ENCODE measurements at places on chromosomes 13 and 19.

DNA sequence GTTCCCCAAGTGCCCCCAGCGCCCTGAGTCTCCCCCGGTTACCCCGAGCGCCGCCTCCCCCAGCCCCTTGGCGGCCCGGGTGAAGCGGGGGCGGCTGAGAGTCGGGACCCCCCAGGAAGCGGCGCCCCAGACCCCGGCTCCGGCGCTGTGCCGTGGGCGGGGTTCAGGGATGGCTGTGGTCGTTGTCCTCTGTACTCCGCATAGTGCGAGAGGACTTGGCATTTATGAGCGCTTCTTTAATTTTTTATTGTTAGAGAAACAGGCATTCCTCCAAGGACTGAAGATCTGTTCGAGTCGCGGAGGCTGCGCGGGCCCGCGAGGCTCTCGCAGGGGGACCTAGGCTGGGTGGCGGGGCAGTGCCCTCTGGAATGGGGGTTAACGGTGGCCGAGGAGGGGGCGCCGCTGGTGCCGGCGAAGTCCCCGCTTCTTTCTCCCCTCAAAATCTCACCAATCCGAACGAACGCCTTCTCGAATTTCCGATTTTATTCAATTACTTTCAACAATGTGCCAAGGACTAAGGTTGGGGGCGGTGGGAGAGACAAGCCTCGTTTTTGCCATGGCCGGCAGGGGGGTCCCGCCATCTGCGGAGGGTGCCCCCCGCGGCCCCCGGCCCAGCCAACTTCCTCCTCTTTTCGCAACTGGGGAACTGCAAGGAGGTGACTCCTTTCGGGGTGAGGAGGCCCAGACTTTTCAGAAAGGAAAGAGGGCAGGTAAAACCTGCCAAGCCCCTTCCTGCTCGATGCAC, 596 bp upstream of the GJB2 start:
- DNase-seq, result peak; percentile 35
- peak overlapping the region; percentile 36 for H3K4me3 ChIP-seq
- peaks cover 64% of the 10 kb centered on the region for H3K27me3 ChIP-seq

GRCh38 chr13:44395976-44396694, 22.5 kb downstream of the SERP2 start:
- H3K4me3 ChIP-seq, result no peak overlapping the region
- no peaks in the 10 kb centered on the region for H3K36me3 ChIP-seq
- H3K27ac ChIP-seq, result peak overlapping the region; percentile 76
- DNase-seq, result peak; percentile 57
- peaks cover 21% of the 10 kb centered on the region for H3K4me1 ChIP-seq

- DNase-seq, result no peak
- H3K27me3 ChIP-seq, result no peaks in the 10 kb centered on the region
- H3K36me3 ChIP-seq, result no peaks in the 10 kb centered on the region
- H3K4me1 ChIP-seq, result peaks cover 3% of the 10 kb centered on the region
- no peak overlapping the region for H3K4me3 ChIP-seq
Observed at GRCh38 chr13:50074843-50075242, 59.6 kb downstream of the KCNRG start.

- no peak overlapping the region for H3K27ac ChIP-seq
- H3K4me1 ChIP-seq, result peaks cover 3% of the 10 kb centered on the region
- DNase-seq, result no peak
- no peak overlapping the region for H3K4me3 ChIP-seq
- H3K27me3 ChIP-seq, result peaks cover 14% of the 10 kb centered on the region
Observed at GRCh38 chr19:46065486-46066071, 24.8 kb upstream of the IGFL4 start.

DNA sequence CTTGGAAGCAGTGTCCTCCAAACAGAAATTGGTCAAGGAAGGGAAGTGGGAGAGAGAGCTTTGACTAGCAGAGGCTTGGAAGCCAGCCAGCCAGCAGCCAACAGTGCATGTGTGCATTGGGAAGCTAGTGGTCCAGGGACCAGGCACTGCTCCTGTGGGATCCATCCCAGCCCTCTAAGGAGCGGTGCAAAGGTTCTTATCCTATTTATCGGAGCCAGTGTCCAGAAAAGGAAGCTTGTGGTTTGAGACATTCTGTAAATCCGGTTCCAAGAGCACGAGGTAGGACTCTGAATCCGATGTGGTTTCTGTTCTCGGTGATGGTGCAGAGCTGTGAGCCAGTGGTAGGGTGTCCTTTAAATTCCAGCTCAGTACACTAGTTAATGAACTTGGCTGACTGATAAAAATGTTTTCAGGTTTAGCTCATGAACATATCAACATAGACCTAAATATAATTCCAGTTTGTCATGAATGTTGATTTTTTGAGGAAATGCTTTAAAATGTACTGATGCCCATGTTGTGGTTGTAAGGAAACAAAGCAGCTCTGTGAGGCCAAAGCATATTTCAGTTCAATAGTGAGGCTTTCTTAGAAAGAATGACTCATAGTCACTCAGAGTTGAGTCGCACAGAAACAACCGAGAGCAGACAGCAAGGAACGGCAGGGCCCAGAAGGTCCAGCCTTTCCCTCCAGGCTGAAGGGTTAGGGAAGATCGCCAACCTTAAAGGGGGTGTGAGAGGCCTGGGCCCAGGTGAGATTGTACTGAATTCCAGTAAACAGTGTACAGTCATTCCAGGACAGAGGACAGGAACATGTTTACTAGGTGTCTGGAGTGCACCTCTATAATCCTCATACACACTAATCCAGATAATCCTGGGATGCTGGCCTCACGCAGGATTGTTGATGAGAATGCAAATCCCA, 21.5 kb upstream of the GARRE1 start:
- H3K4me3 ChIP-seq, result no peak overlapping the region
- peaks cover 9% of the 10 kb centered on the region for H3K4me1 ChIP-seq
- H3K27ac ChIP-seq, result peak overlapping the region; percentile 15
- H3K27me3 ChIP-seq, result no peaks in the 10 kb centered on the region
- peaks cover 20% of the 10 kb centered on the region for H3K36me3 ChIP-seq

Data from muscle of leg (tissue), 16 donors.